ENCODE measurements at places on chromosomes 5 and 9.

GRCh38 chr9:137589441-137590122 is 730 bp downstream of the ZMYND19 start:
- no peak for DNase-seq

GRCh38 chr5:52743012-52743411 is 44.7 kb upstream of the ITGA1 start:
- DNase-seq, result no peak

DNA sequence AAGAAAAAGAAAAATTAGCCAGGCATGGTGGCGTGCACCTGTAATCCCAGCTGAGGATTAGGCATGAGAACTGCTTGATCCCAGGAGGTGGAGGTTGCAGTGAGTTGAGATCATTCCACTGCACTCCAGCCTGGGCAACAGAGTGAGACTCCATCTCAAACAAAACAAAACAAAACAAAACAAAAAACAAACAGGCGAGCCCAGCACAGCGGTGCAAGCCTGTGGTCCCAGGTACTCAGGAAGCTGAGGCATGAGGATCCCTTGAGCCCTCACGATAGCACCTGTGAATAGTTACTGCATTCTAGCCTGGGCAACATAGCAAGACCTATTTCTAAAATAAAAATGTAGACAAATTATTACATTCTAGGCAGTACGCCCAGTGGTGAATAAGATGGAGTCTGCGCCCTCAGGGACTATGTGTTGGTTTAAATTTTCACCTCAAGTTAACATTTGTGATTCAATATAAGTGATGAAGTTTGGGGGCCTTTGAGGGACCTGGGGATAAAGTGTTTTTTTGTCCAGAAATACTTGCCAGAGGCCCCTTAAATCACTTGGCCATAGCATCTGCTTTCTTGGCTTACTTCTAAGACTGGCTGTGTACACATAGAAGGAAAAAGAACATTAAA is 3.4 kb upstream of the GAPVD1 start:
- no peak for DNase-seq

DNA sequence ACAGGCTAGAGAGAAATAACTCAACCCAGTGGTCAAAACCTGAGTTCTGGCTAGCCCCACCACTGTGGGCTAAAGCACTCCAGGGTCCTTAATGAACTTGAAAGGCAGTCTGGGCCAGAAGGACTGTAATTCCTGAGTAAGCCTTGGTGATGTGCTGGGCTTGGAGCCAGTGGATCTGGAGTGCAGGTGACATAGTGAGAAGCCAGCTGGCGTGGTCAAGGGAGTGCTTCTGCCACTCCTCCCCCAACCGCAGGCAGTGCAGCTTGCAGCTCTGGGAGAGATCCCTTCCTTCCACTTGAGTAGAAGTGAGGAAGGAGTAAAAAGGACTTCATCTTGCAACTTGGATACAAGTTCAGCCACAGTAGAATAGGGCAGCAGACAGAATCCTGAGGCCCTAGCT is 424.0 kb downstream of the CDH18 start:
- DNase-seq, result peak; percentile 74

- no peak for DNase-seq
Observed at GRCh38 chr5:93343570-93343969, 237.4 kb downstream of the NR2F1-AS1 start.

- DNase-seq, result no peak
Observed at GRCh38 chr5:135032695-135032998, 1.4 kb downstream of the PITX1 start.

DNA sequence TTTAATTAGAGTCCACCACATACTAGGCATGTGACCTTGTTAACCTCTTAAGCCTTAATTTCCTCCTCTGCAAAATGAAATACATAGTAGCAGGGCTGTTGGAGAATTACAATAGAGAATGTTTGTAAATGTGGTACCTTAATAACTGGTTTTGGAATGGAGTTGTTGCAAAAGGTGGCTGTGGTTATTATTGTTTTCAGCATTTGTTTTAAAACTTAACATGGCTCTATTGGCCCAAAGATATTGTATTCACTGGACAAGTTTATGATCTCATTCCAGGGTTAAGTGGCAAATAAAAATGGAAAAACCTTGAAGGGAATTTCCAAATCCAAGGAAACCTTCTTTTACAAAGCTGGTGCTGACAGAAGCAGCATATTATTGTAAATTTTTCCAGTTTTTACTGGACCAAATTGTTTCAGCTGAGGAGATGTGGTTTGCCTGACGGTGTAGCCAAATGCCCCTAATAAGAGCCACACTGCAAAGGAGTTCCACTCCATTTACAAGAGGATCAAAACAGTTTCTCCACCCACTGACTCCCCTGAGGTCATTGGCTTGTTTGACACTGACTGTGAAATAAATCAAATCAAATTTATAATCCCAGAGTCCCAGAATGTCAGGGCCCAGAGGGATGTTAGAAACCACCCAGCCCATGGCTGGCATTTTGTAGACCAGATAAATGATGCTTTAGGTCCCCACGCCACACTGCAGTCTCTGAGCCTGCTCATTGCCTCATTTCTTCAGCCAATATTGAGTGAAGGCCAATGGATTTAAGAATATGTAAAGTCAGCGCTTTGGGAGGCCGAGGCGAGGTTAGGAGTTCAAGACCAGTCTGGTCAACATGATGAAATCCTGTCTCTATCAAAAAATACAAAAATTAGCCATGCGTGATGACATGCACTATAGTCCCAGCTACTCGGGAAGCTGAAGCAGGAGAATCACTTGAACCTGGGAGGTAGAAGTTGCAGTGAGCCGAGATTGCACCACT is 45.2 kb downstream of the ADRA1B start:
- no peak for DNase-seq

DNA sequence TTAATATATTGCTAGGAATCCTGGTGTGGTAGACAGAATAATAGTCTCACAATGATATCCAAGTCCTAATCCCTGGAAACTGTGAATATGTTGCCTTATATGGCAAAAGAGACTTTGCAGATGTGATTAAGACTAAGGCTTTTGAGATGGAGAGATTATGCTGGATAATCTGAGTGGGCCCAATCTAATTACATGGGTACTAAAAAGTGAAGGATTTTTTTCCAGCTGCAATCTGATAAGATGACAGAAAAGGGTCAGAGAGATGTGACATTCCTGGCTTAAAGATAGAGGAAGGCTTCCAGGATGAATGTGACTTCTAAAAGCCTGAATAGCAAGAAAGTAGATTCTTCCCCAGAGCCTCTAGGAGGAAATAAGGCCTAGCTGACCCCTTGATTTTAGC is 80.7 kb upstream of the MPDZ start:
- no peak for DNase-seq

DNA sequence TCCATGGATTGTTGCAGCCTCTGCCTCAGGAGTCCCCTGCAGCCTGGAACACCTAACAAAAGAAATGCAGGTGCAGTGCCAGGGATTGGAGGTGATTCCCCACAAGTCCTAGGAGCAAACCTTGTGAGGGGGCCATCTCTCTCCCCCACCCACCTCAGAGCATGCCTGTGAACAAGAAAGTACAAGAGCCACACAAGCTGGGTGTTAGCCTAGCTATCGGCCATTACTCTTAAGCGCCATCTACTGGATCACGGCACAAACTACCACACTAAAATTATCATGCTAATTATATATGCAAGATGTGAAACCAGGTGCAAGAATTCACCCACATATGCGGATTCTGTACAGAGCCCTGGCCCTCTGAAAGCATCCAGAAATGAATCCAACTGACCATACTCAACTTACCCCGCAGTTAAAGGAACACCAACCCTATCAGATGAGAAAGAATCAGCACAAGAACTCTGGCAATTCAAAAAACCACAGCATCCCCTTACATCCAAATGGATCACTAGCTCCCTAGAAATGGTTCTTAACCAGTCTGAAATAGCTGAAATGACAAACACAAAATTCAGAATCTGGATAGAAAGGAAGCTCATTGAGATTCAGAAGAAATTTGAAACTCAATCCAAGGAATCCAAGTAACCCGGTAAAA is 16.5 kb upstream of the PRSS3 start:
- DNase-seq, result peak; percentile 29

DNA sequence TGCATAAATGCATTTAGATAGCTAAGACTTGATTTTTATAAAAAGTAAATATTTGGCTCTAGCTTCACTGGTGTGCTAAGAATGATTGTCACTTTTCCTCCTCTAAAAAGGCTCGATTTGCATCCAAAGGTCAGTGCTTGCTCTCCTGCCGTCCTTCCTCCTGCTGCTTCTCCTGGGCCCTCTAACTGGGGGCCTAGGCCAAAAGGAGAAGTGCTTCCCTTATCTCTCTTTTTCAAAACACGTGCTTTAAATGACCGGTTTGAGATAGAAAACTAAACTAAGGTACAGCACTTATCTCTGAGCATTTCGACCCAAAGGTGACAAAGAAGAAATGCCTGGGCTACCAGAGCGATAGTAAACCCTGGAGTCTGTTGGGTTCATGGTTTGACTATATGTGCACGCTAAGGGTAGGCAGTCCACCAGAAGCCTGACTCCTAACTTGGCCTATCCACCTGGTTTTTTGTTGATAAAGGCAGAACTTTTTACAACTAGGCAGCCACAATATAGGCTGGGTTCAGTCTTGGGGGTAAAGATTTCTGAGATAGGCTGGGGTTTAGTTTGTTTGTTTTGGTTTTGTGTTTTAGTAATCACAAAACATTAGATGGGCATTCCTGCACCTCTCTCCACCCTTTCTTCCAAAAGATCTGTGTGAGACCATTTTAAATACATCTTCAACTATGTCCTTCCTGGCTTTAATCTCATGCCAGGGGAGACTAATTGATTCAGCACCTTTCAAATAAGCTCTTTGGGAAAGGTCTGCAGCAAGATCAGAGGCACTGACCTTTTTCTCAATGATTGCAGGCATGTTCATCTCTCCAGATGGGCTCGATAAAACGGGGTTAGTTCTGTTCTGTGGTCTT is 3.8 kb downstream of the NR2F1-AS1 start:
- no peak for DNase-seq

DNA sequence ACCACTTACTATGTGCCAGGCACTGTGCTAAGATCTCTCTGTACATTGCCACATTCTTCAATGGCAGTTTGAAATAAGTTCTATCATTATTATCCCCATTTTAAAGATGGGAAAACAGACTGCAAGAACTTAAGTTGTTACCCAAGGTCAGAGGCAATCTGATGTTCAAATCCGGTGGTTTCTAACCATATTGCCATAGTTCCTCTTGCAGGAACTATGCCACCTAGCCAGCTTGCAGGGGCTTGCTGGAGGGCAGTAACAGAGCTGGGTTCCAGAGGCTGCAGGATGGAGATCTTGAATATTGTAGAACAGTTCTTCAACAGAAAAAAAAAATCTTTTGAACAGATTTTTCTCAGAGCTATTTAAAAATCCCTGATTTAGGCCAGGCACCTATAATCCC is 71.8 kb upstream of the TNFAIP8 start:
- DNase-seq, result no peak

DNA sequence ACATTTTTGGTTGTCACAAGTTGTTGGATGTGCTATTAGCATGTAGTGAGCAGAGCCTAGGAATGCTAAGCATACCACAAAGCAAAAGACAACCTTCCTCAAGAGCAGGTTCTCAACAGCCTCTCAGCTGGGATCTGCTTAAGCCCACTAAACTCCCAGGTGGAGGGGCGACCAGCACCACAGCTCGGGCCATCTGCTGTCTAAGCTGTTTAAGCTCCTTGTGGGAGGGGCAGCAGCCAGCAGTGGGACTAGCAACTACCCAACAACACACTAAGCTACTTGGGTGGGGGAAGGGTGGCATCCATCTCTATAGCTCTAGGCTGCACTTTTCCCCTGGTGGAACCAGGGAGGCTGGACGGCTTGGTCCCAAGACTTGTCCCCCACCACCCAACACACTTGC is 1052.7 kb upstream of the ARRDC3 start:
- DNase-seq, result no peak

DNA sequence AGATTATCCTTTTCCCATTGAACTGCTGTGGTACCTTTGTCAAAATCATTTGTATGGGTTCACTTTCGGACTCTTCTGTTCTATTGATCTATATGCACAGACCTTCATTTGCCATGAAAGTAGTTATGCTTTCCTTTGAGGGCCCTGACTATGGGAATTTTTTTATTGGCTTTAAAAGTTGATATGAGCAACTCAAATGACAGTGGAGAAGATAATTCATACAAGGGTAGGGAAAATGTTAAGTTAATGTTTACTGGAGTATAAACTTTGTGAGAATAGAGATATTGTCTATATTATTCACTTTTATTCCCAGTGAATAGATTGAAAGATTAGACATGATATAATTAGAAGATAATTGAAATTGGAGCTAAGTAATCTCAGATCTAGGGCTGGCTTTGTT is 94.8 kb downstream of the ATP10B start:
- DNase-seq, result no peak

GRCh38 chr9:122975196-122975595 is 34.4 kb downstream of the RABGAP1 start:
- no peak for DNase-seq

- no peak for DNase-seq
Observed at GRCh38 chr5:130985776-130986175, 179.3 kb downstream of the HINT1 start.

- no peak for DNase-seq
Observed at GRCh38 chr5:55600086-55600485, 65.3 kb upstream of the PLPP1 start.

GRCh38 chr5:76529464-76530344 is 93.5 kb downstream of the F2RL2 start:
- DNase-seq, result no peak

DNA sequence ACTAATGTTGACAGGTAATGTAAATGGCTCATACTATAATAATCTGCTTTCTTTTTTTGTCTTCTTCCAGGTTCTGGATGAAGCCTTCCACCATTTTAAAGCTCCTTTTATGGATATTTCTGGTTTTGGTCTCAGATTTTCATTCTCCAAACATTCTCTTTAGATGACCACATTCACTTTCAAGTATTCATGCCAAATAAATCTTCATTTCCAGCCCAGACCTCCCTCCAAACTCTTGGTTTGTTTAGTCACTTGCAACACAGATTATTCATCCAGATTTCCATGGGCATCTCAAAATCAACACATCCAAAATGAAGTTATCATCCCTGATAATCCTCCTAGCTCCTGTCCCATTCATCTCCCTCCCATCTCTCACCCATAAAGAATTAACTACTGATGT is 40.3 kb upstream of the SVEP1 start:
- no peak for DNase-seq

DNA sequence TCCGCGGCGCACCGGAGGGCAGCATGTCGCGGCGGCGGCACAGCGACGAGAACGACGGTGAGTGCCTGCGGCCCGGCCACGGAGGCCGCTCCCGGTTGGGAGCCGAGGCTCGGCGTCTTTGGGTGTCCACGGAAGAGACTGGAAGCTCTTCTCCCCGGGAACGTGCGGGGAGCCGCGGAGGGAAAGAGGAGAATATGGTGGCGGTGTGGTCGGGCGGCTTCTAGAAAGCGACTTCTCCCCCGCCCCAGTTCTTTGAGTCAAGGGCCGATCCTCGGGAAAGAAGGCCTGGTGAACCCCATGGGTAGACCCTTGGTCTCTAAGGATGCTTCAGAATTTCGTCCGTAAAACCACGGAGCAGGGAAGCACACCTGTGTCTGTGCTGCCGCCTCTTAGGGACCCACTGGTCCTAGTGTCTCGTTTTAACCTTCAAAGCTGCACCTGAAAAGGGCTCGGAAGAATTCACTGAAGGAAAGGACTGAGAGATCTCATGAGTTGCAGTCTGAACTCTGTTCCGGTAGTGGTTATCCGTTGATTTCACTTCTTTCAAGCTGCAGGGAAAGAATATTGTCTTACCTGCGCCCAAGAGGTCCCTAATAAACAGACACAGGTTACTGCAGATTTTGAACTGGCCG is 354 bp downstream of the NCBP1 start:
- DNase-seq, result no peak
